Fibroblast of skin of right biceps (primary cell): ENCODE measurements at places on chromosomes 5 and 9.
A peak's percentile ranks its signal among the peaks of the same experiment; 100 is the strongest.

DNA sequence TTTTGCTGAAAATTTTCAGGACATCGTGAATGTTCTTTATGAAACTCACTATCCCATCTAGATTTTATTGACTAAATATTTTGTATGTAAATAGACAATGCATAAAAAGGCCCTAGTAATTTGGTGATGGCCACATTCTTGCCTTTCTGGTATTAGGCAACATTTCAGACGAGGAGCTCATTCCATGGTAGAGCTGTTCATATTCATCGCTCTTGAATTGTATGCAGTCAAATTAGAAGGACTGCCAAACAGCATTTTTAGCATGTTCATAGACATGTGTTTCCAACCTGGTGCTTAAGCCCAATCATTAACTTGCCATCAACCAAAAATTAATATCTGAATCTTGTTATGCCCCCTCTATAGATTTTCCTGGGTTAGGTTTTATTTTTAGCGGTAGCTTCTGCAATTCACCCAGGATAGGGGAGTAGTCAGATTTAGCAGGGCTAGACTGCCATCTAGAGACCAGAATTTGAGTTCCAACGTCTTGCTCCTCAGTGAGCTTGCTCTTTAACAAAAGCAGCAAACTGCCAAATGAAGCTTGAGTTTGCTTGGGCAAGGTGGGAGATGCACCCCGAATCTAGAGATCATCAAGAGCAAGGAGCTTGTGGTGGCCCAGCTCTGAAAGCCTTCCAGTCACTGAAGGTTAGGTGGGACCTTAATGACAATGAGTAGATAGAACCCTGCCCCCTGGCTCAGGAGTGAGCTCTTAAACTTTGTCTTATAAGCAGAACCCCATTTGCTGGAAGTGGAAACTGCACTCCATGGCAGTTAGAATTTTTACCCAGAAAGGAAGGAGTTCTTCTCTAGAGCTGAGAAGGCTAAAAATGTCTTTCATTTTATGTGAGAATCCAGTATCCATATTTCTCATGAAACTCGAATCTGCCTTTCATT, 456.2 kb downstream of the RASEF start:
- DNase-seq = peak; percentile 71

GRCh38 chr9:107261106-107261505, 22.0 kb upstream of the RAD23B start:
- DNase-seq = no peak

DNA sequence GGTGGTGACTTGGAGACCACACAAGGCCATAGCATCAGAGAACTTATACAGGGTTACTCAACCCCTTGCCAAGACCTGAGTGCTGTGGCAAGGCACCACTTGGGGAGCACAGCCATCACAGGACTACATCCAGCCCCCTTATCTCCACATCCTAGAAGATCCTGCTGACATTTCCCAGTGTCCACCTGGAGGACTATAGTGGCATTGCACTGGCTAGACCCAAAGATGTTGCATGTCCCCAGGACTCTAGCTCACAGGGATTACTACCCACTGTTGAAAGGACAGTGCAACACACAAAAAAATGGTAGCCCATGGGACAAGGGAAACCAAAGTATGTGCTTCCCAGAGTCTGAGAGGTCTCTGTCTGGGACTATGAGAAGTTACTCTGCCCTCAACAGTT, 411.1 kb upstream of the NUDT12 start:
- DNase-seq = no peak

DNA sequence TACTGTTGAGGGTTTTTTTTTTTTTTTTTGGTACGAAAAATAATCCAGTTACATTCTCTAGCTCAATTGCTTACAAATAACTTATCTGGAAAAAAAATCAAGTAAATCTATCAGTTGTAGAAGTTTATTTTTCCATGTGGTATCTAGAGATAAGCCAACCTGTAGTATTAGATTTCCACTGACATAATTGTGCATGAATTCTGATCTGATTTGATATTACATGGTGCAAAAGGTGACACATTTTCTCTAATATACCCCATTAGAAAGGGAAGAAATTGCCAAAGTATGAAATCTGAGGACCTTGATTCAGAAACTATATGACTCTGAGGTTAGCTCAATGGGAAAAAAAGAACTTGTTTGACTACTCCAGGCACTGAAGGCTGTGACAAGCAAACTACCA, 141.5 kb downstream of the SLF1 start:
- no peak for DNase-seq

GRCh38 chr9:136625101-136626065, 37.3 kb upstream of the EGFL7 start:
- peak; percentile 47 for DNase-seq

GRCh38 chr9:34332076-34332964, 3.0 kb downstream of the NUDT2 start:
- peak; percentile 34 for DNase-seq

DNA sequence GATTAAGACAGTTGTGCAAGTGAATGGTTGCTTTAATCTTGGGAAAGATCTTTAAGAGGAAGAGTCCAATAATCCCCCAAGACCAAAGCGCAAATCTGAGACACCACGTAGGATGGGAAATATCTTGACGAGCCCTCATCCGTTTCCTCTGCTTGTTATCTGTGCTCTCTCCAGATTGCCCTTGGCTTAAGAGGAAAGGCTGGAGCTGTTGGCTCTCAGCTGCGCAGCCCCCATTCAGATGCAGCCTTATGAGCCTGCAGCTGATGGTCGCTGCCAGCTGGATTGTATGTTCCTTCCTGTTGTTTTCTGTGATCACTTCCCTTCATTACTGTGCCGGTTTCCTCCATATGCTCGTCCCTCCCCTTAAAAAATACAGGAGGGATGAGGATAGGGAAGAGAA, 47.7 kb downstream of the PWWP2A start:
- DNase-seq = peak; percentile 15

DNA sequence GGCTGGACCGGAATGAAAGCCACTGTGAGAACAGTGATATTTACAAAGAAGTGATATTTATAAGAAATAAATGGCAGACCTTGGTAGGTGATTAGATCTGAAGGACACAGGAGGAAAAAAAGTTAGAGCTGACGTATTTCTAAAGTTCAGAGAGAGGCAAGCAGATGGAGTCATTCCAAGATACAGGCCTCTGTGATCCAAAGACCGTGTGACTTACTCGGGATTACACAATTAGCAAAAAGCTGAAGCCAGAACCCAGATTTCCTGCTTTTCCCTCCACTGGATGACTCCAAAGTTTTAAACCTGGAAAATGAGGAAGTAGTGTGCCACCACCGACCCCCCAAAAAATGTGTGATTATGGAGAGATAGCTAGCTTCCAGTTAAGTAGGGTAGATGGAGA, 3.1 kb upstream of the DOCK8 start:
- no peak for DNase-seq
